ENCODE measurements at places on chromosomes 4 and X.

GRCh38 chrX:97494756-97495372 is 611.2 kb downstream of the RPA4 start:
- DNase-seq, result no peak

DNA sequence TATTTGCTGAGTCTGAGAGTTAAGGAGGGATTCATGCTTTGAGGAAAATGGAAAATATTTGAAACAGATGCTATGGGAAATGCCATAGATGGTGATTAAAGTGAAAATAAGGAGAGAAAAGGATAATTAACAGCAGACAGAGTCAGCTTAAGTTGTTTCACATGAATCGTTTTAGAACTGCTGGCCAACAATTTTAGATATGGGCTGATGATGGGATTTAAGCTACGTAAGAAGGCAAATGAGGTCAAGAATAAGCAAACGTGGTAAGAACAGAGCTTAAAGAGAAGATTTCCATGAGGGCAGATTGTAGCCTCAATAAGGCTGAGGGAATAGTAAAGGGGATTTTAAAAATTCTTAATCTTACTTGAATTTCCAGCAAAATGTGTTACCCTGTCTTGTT is 77.9 kb downstream of the MFAP3L start:
- no peak for DNase-seq

- DNase-seq, result no peak
Measured at GRCh38 chr4:6621556-6621927, 18.9 kb upstream of the MRFAP1 start.

DNA sequence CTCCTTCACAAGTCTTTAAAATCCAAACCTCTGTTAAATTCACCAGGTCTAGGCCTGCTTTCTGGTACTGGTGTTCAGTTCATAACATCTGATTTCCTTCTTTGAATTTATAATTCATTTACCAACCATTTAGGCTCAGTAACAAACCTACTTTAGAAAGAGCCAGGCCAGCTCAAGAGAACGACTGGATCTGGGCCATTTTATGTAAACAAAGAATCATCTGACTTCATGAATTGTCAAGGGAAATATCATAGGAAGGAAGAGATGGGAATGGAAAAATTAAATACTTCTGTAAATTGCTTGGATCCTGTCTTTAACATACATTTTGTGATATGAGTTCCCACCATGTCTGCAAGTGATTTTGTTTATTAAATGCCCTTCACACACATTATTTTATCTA is 36.5 kb downstream of the DCHS2 start:
- DNase-seq, result no peak

DNA sequence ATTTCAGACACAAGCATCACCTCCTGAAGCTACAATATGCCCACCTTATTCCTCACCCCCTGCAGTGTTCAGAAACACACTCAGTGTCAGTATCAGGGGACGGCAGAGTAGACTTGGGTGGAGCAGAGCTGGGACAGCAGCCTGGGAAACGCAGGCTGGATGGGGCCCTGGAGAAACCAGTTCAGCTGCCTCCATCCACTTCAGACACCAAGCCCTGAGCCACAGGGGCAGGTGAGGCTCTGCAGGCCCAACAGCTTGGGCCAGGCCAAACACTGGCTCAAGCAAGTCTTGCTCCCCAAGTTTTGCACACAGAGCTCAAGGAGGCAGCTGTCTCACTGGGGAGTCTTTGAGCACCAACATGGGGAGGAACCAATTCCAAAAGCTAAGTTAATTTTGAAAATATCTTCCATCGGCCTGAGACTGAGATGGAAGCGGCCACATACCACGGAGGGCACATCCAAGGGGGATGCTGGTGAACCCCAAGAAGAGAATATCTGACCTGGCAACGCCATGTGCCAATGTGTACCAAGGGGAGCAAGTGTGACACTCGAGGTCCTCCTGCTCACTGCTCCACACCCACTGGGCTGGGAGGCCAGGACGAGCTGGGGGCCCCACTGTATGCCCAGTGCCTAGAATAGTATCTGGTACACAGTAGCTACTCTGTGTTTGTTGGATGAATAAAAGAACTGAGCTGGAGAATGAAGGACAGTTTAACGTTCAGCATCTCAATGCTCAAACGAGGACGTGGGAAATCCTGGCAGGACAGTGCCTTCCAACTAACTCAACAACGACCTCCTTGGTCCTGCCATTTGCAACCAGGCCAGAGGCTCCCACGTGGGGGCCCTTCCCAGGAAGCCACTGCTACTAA is 45.6 kb downstream of the PPP2R2C start:
- no peak for DNase-seq

GRCh38 chrX:9728261-9728660 is 37.4 kb downstream of the GPR143 start:
- DNase-seq, result no peak
